ENCODE measurements at places on chromosomes 4 and X.
A peak's percentile ranks its signal among the peaks of the same experiment; 100 is the strongest.

DNA sequence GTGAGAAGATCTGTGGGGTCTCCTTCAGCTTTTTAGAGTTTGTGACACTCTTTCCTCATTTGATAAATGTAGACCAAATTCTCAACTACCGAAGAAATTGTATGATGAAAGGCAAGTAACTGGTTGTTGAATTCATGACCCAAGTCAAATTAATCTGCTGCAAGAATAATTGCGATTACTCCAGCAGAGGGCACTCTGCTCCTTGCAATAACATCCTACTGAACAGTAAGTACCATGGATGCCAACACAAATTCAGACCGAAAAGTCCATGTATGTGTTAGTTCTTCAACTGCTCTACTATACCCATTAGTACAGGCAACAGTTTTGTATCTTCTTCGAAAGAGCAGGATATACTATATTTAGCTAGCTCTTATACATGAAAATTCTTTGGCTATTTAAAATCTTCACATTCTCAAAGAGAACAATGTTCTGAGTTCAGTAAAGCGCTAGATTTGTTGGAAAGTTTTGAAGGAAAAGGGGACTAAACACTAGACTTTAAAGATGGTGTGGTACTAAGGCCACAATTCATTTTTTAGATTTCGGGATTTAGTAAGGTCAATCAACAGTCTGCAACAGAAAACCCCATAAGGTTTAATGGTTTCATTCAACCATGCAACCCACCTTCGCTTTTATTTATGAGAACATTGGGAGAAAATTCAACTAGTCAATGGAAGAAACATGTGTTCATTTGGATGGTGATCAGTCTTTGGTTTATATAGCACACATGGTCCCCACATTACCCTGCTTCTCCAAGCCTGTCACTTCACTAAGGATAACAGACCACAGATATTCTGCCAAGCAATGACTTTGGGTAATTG, 105.4 kb upstream of the TBC1D9 start:
- peak; percentile 75 for DNase-seq

DNA sequence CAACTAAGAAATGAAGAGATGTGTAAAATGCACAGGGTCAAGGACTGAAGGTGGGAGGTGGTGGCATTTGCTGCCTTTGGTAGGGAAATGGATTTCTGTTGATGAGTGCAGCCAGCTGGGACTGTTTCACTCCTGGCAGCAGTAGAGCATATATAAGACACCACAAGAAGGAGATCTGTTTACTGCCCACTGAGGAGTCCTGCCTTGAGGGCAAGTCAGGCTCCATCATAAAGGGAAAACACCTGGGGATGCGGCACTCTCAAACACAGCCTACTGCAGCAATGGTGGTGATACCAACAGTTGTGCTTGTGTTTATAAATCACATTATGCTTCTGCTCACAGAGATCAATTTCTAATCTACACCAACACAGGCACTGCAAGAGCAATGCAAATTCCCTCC, 222.1 kb downstream of the TACR3 start:
- DNase-seq, result no peak

DNA sequence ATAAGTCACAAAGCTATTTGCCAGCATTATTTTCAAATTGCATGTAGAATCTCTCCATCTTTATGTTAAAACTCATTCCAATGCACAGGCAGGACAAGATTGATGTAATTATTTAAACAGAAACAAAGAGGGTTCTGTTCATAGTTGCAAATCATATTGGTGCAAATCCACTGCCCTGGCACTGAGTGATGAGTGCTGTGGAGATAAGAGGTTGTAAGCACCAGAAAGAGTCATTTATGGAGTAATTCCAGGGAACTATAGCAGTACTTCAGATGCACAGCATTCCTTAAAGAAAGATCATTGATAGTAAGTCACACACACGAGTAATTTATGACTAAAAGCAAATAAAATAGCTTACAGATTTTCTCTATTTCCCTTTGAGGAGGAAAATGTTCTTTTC, 337.7 kb upstream of the CTSO start:
- no peak for DNase-seq

DNA sequence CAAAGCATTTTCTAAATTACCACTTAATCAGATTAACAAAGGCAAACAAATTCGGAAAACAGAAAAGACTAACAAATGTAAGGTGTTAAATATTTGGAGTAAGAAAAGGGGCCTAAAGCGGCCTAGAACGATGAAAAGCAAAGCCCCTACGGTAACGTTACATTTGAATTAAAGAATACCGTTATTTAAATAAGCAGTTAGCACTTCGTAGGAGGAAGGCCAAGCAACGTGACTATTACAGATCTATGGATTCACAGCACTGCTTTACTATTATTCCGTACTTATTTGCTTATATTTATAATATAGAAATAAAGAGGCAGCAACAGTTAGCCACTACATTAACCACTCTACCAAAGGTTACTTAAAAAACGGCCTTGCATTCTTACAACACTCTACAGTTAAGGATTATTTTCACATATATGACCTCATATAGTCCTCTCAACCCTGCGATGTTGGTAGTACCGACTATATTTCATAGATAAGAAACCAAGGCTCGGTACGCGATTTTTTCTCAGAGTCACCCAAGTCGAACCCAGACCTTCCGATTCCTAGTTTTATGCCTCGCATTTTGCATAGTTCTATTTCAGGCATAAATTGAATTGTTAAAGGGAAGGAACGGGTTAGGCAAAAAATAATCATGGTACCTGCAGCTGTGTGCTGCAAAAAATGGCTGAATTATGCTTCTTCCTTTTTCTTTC, 2.9 kb downstream of the KLHL15 start:
- no peak for DNase-seq

GRCh38 chrX:109818976-109819375, 85.9 kb upstream of the ACSL4 start:
- DNase-seq, result no peak

DNA sequence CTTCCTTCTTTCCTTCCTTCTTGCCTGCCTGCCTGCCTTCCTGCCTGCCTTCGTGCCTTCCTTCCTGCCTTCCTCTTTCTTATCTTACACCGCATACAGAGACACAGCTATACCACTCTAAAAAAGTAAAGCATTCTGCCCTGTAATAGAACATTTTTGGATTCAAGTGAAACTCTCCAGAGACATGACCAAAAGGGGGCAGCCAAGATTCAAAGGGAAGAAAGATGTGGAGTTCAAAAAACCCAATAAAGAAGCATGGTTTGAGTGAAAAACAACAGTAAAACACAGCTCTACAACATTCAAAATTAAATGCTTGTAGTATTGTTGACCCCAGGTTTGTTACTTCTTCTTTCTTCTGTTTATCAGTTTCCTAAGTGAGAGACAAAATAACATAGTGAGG, 914.9 kb upstream of the PCDH7 start:
- DNase-seq, result no peak
